Left lung (tissue), 14 donors: ENCODE measurements at places on chromosomes 13 and 19. TPM values are rescaled to one million over a fixed set of nuclear protein-coding genes. Genes with fewer than 3 reads are reported as not detected.

The TEX29 gene
- polyA plus RNA-seq = 0.63 TPM

GRCh38 chr13:110471833-110472162 is 89.7 kb downstream of the RAB20 start:
- H3K4me3 ChIP-seq = no peak overlapping the region
- no peaks in the 10 kb centered on the region for H3K36me3 ChIP-seq
- H3K27me3 ChIP-seq = no peaks in the 10 kb centered on the region
- H3K4me1 ChIP-seq = peaks cover 23% of the 10 kb centered on the region
- H3K27ac ChIP-seq = no peak overlapping the region
- DNase-seq = no peak

DNA sequence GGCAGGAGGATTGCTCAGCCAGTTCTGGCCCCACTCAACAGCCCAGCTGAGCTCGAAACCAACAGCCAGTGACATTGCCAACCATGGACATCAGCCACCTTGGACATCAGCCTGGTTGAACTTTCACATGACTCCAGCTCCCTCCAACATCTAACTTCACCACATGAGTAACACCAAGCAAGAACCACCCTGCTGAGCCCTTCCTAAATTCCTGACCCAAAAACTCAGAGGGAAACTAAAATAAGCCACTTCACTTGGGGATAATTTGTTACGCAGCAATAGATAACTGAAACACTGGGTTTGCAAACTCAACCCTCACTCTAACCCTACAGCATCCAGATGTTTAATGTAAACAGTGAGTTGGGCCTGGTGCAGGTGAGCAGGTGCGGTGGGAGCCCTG is 10.7 kb upstream of the LRFN3 start:
- H3K4me1 ChIP-seq = peaks cover 24% of the 10 kb centered on the region
- no peak overlapping the region for H3K27ac ChIP-seq
- H3K27me3 ChIP-seq = no peaks in the 10 kb centered on the region
- H3K4me3 ChIP-seq = no peak overlapping the region
- no peaks in the 10 kb centered on the region for H3K36me3 ChIP-seq

DNA sequence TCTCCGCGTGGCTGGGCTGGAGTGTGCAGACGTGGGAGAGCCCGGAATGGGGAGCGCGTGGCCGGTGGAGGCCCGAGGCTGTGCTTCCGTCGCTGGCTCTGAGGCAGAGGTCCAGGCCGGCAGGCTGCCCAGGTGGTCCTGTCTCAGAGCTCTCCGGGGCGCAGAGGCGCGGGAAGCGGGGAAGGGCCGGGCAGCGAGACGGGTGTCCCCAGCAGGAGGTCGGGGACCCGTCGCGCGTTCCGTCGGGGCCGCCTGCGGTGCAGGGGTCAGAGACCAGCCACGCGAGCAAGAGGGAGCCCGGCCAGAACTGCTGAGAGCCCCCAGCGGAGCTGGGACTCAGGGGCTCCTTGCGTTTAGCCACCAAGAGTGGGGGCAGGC is 1.3 kb upstream of the C1QTNF9 start:
- H3K27me3 ChIP-seq = no peaks in the 10 kb centered on the region
- H3K36me3 ChIP-seq = peaks cover 20% of the 10 kb centered on the region
- H3K4me3 ChIP-seq = no peak overlapping the region
- H3K4me1 ChIP-seq = no peaks in the 10 kb centered on the region
- DNase-seq = no peak

GRCh38 chr19:39428283-39429112 is 7.3 kb downstream of the RPS16 start:
- peak; percentile 76 for DNase-seq
- H3K4me3 ChIP-seq = no peak overlapping the region
- H3K4me1 ChIP-seq = peaks cover 8% of the 10 kb centered on the region
- H3K27me3 ChIP-seq = no peaks in the 10 kb centered on the region

- no peaks in the 10 kb centered on the region for H3K27me3 ChIP-seq
- H3K4me3 ChIP-seq = no peak overlapping the region
- DNase-seq = no peak
- H3K36me3 ChIP-seq = no peaks in the 10 kb centered on the region
- no peak overlapping the region for H3K27ac ChIP-seq
Measured at GRCh38 chr19:5683177-5683886, 2.5 kb downstream of the HSD11B1L start.
